Eye (tissue), 1 donor: ENCODE measurements at places on chromosomes 11 and 22.

- DNase-seq, result no peak
These were observed 397.0 kb downstream of the NTM start for GRCh38 chr11:131767421-131767820.

GRCh38 chr11:100639140-100639539 is 47.9 kb upstream of the ARHGAP42 start:
- DNase-seq, result peak; percentile 41

- DNase-seq, result peak; percentile 58
These were observed 50.9 kb upstream of the CDON start for GRCh38 chr11:126113515-126113957.

DNA sequence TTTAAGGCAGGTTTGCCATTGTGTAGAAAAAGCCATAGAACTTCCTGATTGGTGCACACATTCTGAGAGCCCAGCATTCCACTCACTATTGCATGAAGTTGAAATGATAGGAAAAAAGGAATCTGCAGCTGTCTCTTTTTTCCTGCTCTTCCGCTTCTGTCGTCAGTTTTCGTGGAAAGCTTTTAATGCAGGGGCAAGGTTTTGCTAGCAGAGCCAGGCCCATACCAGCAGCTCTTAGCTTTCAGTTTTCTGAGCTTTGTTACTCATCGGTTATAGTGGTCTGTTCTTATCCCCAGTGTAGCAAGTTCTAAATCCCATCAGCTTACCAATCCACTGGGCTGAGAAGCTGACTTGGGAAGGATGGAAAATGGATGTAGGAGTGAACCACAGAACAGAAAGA is 162.9 kb upstream of the TTC12 start:
- no peak for DNase-seq

DNA sequence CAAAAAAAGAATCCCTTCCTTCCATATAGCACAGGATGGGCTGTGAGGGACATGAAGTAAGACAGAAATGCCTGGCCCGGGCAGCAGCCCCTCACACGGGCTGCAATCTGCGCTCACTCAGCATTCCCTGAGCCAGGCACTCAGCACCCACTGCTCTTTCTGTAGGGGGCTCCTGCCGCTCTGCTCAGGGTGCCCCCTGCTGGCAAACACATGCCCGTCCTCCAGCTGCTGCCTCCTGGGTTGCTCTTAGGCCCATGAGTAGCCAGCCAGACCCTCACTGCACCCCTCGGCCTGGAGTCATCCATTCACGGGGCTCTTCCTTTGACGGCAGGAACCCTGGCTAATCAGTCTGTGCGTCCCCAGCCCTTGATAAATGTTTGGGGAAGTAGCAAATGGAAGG is 6.9 kb downstream of the MCAT start:
- peak; percentile 44 for DNase-seq

DNA sequence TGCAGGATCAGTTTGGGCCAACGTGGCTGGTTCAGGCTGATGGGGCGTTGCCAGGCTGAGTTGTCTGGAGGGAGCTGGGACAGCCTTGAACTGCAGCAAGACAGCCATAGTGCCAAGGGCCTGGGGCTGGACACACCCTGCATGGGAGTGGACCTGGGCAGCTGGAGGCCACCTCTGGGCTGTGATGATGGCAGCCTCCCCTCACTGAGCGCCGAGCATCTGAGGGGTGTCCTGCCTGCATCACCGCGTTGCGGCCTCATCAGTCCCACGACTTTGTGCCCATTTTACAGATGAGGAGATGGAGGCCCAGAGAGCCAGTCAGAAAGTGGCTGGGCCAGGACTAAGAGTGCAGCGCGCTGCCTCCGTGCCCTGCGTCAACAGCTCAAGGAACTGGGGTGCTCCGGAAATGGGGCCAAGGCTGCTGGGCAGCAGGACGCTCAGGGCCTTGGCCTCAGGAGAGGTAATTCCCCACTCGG is 590 bp upstream of the TSPO start:
- DNase-seq, result no peak

GRCh38 chr22:30296324-30296723 is 7.0 kb upstream of the CASTOR1 start:
- DNase-seq, result no peak

- DNase-seq, result no peak
These were observed 57.9 kb downstream of the PARVA start for GRCh38 chr11:12435264-12435663.

DNA sequence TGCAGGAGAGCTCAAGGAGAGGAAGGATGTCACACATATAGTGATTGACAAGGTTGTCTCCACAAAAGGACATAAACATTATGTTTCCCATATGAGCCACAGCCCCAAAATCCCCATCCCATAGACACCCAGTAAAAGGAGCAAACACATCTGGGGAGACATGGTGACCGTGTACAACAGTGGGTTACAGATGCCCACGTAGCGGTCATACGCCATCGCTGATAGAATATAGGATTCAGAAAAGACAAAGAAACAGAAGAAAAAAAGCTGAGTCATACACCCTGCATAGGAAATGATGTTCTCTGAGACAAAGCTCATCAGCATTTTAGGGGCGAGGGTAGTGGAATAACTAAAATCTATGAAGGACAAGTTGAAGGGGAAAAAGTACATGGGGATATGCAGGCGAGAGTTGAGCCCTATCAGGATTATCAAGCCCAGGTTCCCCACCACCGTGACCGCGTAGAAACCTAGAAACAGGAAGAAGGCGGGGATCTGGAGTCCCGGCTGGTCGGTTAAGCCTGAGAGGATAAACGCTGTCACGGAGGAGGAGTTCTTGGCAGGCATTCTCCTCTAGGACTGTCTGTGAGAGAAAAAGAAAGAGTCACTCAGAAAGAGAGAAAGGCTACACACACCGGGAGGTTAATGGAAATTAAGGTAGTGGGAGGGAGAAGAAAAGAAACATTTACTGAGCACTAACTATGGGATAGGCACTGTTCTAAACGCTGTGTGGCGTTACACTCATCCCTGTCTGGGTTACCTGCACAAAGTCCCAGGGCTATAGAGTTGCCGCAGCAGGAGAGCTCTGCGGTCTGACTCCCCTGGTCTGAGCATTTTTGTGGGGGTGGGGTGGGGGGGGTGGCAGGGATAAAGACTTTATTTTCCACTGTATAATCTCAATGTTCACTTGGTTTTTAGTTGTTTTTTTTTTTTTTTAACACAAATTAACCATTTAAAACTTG is 36.1 kb upstream of the OR8B8 start:
- DNase-seq, result peak; percentile 53

GRCh38 chr11:85569525-85569924 is 57.6 kb downstream of the DLG2 start:
- no peak for DNase-seq

DNA sequence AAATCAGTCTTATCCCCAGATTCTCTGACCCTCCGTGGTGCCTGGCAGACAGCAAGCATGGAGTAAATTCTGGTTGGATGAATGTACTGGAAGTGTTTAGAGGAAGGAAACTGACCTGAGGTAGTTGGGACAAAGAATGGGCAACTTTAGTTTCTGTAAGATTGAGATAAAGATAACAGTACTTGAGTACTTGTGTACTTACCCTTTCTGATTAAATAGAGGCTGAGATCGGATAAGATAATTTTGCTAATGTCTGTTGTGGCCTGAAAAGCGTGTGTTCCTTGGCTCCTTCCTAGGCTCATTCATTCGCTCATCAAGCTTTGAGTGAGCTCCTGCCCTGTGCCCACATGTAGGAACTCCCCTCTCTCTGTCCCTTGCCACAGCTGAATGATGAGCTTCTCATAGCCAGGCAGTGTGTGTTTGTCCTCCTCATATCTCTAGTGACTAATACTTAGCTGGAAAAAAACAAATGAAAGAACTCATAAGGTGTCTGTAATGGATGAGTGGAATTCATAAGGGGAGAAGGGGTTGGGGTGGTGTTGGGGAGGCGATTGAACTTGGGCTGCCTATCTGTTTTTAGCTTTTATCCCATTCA is 118.1 kb downstream of the DBX1 start:
- DNase-seq, result no peak

DNA sequence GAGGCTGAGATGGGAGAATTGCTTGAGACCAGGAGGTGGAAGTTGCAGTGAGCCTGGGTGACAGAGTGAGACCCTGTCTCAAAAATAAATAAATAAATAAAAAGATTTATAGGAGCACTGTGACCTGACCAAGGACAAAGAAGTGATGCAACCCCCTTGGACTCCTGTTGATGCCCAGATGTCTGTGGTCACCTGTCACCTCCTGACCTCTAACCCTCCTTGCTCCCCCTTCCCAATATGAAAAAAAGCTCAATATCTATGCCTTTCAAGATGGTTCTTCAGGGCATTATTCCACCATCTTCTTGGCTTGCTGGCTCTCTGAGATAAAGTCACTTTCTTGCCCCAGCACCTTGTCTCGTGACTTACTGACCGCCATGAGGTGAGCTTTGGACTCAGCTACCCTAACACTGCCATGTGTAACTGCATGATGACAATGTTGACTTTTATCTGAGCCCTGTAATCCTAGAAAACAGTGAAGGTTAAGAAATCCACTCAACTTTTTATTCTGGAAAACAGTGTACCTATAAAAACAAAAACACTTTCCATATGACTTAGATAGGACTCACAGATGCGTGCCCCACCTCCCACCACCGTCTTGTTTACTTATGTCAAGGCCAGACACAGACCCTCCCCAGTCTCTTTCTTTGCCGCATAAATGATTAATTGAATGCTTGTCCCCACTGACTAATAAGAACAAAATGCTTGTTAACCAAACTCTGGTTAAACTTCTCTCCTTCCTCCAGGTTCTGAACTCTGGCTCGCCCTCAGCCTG is 360.5 kb downstream of the BUD13 start:
- DNase-seq, result no peak

GRCh38 chr11:44548032-44548695 is 17.3 kb upstream of the CD82 start:
- no peak for DNase-seq
